ENCODE measurements at places on chromosomes 6 and 20.

DNA sequence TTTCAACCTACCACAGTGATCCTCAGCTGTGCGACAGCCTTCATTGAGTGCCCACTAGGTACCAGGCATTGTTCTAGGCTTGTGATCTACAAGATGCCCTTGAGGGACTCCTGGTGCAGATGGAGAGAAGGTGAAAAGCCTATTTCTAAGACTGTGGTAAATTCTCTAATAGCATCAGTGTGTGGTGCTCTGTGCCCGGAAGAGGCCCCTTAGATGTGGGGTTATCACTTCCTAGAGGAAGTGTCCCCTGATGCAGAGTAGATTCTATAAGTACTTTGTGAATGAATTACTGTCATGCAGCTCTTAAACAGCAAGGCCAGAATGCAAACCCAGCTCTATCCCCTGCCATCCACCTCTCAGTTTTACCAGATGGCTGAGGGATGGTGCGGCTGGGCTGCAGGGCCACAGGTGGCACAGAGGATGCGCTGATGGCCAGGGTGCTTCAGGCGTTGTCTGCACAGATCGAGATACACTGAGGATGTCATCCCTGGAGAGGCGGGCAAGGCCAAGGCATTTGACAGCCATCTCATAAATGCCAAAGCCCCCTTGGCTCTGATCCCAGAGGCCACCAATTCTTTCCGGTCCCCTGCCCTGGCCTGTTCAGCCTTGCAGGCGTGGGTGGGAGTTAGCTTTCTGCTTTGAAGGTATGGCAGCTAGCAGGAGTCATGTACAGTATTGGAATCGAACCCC, 96.7 kb downstream of the TOX2 start:
- DNase-seq, result no peak

DNA sequence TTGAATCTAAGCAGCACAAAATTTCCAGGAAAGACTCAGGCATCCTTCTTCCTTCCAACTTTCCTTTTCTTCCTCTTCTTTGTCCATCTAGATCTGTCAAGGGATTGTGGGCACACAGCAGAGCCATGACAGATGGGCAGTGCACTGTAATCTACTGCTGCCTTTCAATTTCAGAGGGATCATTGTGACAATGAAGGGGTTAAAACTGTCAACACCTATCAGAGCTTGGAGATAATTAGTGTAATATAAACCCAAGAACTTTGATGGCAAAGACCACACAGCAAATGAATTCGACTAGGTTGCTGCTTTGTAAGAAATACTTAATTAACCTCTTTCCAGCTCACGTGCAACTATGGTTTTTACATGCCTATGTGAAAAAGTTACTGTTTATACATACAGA, 55.0 kb downstream of the SAMD5 start:
- no peak for DNase-seq

DNA sequence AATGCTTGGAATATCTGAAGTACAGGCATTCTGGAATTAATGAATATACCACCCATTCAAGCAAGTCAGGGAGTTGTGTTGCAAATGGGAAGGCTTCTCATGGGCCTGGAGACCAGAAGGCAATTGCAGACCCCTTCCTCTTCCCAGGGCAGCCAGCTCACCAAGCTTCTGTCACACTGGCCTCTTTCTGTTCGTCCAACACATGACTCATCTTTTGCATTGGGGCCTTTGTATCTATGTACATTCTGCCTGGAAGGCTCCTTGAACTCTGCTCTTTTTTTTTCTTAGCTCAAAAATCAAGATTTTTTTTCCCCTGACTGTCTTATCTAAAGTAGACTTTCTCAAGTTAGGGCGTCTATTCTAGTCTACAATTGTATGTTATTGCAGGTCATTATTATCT, 132.9 kb upstream of the MYLIP start:
- no peak for DNase-seq

- no peak for DNase-seq
Measured at GRCh38 chr6:34288581-34288980, 39.8 kb upstream of the SMIM29 start.

- no peak for DNase-seq
Measured at GRCh38 chr6:41411961-41412360, 76.6 kb downstream of the NCR2 start.

- no peak for DNase-seq
Measured at GRCh38 chr20:32958574-32958973, 45.7 kb downstream of the SUN5 start.

DNA sequence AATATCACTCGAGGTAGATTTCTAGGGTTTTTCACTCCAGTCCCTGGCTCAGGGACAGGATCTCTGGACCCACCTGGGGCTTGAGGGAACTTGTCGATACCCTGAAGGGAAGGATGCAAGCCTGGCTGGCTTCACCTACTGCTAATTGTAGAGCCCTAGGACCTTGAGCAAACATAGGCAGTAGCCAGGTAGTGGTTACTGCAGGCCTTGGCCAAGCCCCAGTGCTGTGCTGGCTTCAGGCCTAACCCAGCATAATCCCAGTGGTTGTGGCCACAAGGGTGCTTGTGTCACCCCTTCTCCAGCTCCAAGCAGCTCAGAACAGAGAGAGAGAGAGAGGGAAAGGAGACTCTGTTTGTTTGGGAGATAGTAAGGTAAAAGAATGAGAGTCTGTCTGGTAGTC, 5.8 kb upstream of the MCM9 start:
- no peak for DNase-seq

GRCh38 chr6:55902796-55903195, 27.4 kb upstream of the BMP5 start:
- no peak for DNase-seq

DNA sequence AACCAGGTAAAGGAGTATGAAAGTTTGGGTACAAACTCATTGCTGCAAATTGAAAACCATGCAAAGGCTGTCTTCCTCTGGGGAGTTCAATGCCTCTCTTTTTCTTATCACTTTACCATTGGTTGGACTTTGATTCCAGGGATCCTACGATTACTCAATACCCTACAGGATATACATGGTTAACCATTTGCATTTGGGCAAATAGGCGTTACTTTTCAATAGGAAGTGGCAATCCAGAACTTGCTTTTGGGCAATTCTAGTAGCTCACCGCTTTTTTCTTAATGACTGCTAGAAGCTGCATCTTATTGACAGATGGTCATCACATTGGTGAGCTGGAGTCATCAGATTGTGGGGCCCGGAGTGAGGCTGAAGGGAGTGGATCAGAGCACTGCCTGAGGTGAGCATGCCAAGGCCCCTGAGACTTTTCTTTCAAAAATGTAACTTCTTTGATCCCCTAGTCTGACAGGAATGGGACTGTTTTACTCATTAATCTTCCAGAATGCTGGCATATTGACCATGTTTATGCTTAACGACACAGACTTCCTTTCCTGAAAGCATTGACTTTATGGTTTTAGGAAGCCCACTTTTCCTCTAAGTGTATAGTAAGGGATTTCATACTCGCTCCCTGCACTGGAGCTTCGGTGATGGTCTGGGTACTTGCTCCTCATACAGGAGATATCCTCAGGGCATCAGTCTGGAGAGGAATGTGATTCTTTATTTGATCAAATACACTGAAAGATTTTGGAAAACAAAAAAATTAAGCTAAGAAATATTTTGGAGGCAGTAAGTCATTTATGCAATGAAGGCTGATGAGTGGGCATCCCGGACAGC, at the start of gene CCR6:
CCR6 (plus strand) TSS at position 270 of the 831 bp plus-strand sequence. CDS start 13,039 bp downstream, outside the sequence.
- no peak for DNase-seq

DNA sequence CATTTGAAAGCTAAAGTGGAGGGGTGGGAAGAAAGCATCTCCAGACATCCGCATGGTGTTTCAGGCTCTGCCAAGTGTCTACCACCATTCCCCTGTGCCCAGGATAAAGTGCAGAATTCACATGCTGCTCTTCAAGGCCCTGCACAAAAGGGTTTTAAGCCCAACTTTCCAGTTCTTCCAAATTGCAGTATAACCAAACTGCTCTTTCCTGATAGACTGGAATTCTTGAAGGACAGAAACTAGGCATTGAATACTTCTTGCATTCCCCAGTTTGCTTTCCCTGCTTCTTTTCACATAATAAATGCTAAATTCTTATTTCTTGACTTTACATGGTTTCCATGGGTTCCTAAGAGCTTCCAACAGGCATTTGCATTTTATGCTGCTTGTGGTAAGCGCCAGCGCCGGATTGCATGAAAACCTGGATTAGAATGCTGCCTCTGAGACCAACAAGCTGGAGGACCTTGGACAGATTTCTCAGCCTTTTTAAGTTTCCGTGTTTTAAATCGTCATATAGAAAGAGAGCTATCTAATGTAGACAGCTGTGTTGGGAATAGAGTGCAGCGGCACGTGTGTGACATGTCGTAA, 7.9 kb downstream of the SOX4 start:
- no peak for DNase-seq

DNA sequence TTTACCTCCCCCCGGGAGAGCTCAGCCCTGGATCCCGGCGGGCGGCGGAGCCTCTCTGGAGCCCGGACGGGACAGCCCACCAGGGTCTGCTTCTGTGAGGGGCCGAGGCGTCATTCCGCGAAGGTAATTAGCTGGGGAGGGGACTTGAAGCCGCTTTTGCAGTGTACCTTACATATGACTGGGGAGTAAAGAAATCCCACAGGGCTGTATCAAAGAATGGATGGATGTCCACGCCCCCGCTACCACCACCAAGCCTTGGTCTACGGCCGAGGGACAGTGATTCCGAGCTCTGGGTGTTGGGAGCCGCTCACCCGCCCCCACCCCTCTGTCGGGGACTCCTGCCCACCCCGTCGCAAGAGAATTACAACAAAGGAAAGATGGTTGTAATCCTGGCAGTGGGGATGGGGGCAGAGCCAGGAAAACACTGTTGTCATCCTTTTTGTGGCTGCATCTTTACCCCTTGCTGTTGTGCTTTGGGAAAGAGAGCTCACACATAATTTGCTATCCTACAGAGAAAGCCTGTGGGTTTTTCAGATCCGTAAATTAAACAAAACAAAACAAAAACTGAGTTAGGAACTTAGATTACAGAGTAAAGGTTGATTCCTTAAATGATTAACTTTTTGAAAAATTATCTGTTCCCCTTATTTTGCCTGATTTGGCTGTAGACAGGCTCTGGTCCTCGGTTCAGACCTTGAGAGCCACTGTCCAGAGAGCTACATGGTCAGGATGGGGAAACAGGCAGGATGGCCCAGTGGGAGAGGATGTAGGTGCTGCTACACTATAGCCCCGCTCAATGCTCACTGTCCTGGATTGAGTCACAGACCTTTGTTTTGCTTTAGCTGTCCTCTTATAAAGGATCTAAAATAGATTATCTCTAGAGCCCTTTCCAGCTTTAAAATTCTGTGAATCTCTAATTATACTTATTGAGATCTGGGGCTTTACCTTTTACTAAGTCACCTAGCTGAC, 997 bp upstream of the FBXO30 start:
- no peak for DNase-seq

GRCh38 chr6:4091941-4092340, 13.0 kb upstream of the FAM217A start:
- no peak for DNase-seq

DNA sequence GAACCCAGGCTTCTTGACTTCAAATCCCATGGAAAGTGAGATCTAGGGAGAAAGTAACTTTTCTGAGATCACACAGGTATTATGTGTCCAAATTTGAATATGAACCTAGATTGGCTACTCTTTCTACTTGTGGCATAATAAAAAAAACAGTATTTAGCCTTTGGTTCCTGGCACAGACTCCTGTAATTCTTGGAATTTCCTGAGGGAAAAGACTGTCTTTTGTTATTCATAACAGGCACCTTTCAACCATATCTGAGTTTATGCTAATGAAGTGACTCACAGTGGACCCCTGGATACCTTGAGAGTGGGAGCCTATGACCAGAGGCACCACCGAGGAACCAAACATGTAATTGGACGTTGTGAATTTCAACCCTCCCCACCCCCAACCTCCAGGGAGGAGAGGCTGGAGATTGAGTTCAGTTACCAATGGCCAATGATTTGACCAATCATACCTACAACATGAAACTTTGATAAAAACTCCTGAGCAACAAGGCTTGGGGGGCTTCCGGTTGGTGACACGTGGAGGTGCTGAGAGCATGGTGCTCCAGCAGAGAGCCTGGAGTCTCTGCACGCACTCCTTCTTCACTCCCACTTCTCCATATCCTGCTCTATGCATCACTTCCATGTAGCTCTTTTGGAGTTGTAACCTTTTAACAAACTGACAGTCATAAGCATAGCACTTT, 48.8 kb downstream of the LAMA4 start:
- DNase-seq, result no peak

GRCh38 chr6:44237813-44238433, 9.0 kb upstream of the HSP90AB1 start:
- peak; percentile 65 for DNase-seq

- DNase-seq, result no peak
Measured at GRCh38 chr6:30150671-30151395, 10.2 kb downstream of the TRIM10 start.

DNA sequence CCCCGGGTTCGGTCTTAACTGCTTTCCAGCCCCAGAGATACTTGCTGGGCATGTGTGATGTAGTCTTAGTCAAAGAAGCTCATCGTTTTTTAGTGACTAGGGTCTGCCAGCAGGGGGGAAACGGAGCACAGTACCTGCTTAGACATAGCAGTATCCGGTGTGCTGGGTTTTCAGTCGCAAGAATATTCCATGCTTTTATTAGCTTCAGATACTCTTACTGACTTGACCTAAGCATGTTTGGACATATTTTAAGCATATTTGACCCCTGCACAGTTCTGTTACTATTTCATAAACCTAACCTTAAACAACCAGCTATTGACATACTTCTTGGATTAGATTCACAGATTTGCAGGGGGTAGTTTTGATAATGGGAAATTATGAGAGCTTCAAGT, 3.0 kb downstream of the E2F3 start:
- DNase-seq, result peak; percentile 31

- no peak for DNase-seq
Measured at GRCh38 chr6:5747379-5747778, 259.3 kb downstream of the NRN1 start.

GRCh38 chr6:90872981-90873380, 286.1 kb upstream of the MAP3K7 start:
- no peak for DNase-seq

DNA sequence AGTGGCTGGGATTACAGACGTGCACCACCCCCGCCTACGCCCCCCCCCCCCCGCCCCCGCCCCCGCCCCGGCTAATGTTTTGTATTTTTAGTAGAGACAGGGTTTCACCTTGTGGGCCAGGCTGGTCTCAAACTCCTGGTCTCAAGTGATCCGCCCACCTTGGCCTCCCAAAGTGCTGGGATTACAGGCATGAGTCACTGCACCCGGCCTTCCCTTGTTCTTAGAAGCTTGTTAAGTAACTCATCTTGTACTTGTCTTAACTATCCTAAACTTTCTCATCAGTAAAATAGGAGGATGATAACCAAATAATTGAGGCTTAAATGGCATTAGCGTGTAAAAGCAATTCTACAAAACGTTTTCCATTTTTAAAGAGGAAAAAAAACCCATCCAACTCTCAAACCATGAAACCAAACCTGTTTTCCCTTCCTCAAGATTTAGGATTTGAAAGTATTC, 4.2 kb downstream of the CDYL start:
- DNase-seq, result no peak

DNA sequence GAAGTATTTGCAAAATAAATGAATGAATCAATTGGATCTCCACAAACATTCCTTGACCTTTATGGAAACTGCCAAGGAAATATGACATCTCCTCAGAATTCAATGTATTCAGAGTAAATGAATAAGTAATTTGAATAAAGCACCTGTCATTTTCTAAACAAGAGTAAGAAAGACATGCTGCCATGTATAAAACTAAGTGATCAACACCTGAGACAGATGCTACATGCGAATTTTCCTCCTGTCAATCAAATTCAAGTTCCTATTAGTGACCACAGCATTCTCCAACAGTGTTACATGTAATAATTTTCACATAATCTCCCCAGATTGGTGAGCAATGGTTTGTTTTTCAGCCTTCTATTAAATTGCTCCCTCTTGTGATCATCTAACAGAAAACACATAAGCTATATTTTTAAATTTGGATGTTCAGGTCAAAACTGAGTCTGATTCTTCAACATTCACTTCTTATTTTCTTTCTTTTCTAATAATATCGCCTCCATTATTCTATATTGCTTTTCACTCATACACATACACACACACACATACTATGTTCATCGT, 163.2 kb upstream of the RNF217 start:
- DNase-seq, result no peak

All from stimulated activated CD4-positive, alpha-beta T cell treated with anti-CD3 and anti-CD28 coated beads, Interleukin-15, amount 100 ng/mL, for 1 hour (primary cell).